ENCODE measurements at places on chromosomes 5 and 9.

GRCh38 chr5:31581498-31582099 lies 49.5 kb downstream of the C5orf22 start:
- DNase-seq: peak; percentile 27

DNA sequence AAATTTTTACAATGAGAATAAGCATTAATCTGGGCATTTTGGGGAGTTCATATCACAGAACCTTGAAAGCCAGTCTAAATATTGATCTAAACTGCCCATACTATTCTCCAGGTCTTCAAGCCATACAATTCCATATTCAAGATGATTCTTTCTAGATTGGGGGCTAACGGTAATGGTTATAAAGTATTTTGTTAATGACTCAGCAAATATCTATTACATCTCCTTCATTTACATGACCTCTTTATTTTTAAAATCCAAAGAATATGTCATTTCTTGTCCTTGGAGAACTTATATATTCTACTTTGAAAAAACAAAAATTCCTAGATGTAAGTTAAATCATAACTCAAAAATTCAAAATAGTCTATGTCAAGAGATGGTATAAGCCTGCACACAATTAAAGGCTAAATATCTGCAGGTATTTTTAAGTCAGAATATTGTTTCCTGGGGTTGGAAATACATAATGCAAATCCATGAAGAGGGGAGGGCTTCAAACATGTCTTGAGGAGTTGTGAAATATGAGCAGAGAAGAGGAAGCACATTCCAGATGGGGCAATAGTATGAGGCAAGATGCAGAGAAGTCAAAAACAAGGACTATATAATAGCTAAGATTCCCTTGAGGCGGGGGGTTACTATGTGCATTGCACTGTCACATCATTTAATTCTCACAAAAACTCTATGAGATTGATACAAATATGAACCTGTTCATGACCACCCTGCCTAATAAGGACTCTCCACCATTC lies 526.4 kb downstream of the NR2F1-AS1 start:
- DNase-seq: no peak

DNA sequence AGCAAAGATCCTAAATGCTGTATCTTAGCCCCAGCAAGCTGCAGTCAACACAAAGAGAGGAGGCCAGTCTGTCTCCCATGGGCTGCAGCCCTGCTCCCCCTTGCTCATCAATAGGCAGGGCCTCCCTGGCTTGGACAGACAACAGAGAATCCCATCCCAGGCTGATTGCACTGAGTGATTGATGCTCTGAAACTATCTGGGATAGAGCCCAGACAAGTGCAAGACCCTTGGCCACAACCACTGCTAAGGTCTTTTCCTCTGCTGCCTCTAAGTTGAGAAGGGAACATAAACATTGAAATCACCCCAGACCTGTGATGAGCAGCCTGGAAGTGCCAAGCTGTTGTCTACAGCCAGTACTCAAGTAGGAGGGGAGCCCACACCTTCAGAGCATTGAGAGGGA lies 661.0 kb upstream of the CDH18 start:
- DNase-seq: no peak

GRCh38 chr5:108681079-108681921 lies 66.4 kb upstream of the FER start:
- peak; percentile 44 for DNase-seq

DNA sequence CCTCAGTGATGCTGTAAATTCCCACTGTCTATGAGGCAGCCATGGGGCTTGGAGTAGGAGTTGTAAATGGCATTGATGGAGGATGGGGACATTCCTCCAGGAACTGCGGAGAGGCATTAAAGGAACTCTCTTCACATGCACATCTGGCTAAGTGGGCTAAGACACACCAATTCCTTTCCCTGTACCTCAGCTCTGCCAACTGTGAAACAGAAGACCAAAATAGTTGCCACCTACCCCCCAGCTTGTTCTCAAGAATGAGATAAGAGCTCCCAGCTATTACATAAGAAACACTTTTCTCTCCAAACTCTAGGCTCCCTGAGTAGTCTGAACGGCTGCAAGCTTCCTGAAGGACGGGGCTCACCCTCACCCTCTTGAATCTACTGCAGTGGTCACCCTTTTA lies 144.6 kb upstream of the SLC30A5 start:
- no peak for DNase-seq

GRCh38 chr5:58849921-58850667 lies 267.2 kb downstream of the RAB3C start:
- DNase-seq: peak; percentile 25

DNA sequence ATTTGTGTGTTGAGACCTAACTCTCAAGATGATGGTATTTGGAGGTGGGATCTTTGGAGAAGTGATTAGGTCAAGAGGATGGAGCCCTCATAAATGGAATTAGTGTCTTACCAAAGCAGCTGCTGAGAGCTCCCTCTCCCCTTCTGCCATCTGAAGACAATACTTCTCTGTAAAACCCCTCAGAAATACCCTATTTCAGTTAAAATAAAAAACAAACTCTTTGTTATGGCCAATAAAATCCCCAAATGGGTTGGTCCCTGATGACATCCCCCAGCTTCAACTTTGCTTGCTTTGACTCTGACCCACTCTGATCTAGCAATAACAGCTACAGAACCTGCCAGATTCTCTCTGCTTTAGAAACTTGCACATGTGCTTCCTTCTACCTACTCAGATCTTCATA lies 100.9 kb downstream of the SNCAIP start:
- DNase-seq: no peak

GRCh38 chr9:100473276-100474081 lies 530 bp downstream of the TMEFF1 start:
- peak; percentile 41 for DNase-seq

Measured in right renal pelvis (tissue), 4 donors.